ENCODE measurements at places on chromosomes 2 and 18.
A peak's percentile ranks its signal among the peaks of the same experiment; 100 is the strongest.

DNA sequence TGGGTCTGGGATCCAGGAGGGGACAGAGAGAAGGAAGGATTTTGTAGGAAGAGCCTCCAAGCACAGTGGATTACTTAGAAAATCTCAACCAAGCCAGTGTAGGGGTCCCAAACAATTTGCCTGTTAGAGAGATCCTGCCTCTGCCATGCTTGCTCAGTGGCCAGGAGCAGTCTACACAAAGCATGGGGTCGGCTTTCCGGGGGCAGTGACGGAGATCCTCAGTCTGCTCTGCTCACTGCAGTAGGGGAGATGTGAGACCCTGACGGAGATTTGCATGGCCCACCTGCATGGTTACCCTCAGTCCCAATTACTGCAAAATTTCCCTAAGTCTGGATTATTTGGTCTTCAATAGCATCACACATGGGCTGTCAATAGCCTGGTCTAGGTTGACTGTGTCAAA lies 385.2 kb downstream of the CMPK2 start:
- no peak for DNase-seq

GRCh38 chr18:11809895-11810294 lies 41.3 kb upstream of the CHMP1B start:
- no peak for DNase-seq

GRCh38 chr2:44748-45341 lies 1.5 kb downstream of the FAM110C start:
- no peak for DNase-seq

GRCh38 chr18:74626049-74626874 lies 28.6 kb downstream of the ZNF407 start:
- no peak for DNase-seq

- DNase-seq: no peak
These were observed 436.6 kb downstream of the LRATD1 start for GRCh38 chr2:15069149-15069548.

GRCh38 chr18:2894841-2895370 lies 48.1 kb downstream of the EMILIN2 start:
- DNase-seq: no peak

GRCh38 chr2:102185347-102185746 lies 1.5 kb upstream of the IL1RL2 start:
- no peak for DNase-seq

DNA sequence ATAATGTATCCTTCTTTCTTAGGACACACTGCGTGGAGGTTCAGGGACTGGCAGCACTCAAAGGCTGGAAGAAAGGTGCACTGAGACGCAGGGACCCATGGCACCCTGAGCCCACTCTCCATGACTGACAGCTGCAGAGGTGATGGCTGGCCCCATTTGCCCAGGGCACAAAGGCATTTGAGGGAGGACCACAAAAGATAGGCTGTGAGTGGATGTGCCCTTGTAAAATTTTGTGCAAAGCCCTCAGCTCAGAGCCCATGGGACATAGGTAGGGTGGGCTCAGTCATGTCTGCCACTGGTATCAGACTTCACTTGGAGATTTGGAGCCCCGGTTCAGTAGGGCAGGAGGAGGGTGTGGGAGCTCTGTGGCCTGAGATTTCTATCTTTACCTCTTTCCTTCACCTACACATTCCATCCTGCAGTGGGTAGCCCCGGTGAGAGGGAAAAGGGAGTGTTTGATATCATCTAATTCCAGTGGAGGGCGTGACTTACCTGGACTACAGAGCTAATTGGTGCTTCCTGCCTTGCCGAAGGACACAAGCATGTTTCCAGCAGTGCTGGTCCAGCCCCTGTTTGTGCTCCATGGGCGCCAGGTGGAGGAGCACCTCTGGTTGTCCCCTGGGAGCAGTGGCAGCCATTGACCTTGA lies 312.2 kb downstream of the EN1 start:
- no peak for DNase-seq

GRCh38 chr2:7075834-7076233 lies 158.6 kb downstream of the RNF144A start:
- no peak for DNase-seq

- DNase-seq: peak; percentile 45
These were observed 14.3 kb downstream of the IMPA2 start for GRCh38 chr18:11995445-11996189.

DNA sequence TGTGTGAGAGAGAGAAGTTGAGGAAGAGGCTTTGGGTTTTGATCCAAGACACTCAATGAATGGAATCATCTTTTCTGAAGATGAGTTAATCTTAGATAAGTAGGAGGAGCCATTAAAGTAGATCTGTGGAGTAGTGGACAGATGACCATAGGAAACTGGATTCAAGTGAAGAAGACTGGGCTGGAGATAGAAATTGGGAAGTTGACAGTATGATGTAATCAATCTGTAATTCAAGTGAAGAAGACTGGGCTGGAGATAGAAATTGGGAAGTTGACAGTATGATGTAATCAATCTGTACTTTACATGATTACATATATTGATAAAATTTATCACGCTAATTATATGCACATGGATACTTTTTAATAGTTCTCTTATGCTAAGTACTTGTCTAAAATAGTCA lies 92.8 kb downstream of the PHLPP1 start:
- DNase-seq: no peak

- no peak for DNase-seq
These were observed 135.0 kb downstream of the IKZF2 start for GRCh38 chr2:213016166-213016983.

DNA sequence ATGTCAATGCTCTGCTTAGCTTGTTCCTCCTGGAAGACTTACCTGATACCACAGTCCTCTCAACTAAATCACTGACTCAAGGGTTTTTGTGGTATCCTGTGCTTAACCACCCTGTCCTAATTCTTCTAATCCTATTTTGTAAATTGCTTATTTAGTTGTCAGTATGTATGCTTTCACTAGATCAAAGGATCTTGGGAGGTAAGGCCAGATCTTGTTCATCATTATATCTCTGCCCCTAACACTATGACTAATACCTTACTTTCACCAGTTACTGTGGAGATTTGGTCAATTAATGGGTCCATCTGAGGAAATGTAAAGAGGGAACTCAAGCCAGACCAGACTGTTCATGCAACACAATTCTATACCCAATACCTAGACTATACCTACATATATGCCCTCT lies 203.2 kb downstream of the GULP1 start:
- DNase-seq: no peak

DNA sequence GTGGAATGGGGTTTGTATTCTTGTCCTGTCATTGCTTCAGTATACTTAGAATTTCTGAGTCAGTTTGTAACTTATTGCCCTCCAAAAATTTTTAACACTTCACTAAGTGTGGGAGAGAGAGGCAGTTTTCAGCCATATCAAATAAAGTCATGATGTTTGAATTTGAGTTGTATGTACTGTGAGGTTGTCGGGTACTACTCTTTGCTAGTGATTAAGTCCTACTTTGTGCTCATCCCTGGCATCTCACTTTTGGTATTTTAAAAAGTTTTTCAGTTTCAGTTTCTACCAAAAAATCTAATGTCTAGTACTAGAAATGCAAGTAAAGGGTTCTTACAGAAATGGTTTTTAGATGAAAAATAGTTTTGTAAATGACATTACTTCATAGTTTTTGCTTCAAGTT lies 40.7 kb downstream of the EIF5B start:
- DNase-seq: no peak
